GM12891 (cell line): ENCODE measurements at places on chromosomes 2 and 18.

- DNase-seq, result no peak
Measured at GRCh38 chr2:96524482-96525210, 11.9 kb upstream of the ARID5A start.

GRCh38 chr2:184308706-184309105 lies 289.6 kb upstream of the ZNF804A start:
- no peak for DNase-seq

DNA sequence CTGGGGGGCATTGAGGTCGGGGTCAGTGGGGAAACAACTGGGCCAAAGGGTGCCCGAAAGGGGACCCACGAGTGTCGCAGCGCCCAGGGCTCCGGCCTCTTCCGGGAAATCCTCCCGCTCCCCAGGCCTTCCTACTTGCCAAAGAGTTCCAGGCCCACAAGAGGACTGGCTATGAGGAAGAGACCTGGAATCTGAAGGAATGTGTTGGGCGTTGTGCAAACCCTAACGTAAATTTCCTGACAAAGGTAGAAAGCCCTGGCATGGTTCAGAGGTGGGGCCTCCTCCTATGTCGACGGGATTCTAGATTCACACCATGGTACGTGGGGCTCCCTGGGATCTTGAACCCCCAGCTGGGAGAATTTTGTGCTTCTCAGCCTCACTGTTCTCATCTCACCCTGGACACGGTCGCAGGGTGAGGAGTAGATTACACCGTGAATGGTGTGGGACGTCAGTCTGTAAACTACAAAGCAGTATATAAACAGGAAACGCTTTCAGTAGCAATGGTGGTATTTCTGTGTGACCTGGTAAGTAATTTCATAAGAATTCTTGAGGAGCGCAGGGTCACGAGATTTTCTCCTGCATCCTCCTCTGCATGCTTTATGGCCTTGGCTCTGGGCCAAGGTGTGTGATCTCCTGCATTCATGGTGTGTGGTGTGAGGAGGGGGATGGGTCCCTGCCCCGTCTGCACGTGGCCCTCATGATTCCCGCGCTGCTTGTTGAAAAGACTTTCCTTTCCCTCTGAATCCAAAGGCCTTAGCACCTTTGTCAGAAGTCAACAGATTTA lies 868 bp downstream of the HSBP1L1 start:
- DNase-seq, result no peak

DNA sequence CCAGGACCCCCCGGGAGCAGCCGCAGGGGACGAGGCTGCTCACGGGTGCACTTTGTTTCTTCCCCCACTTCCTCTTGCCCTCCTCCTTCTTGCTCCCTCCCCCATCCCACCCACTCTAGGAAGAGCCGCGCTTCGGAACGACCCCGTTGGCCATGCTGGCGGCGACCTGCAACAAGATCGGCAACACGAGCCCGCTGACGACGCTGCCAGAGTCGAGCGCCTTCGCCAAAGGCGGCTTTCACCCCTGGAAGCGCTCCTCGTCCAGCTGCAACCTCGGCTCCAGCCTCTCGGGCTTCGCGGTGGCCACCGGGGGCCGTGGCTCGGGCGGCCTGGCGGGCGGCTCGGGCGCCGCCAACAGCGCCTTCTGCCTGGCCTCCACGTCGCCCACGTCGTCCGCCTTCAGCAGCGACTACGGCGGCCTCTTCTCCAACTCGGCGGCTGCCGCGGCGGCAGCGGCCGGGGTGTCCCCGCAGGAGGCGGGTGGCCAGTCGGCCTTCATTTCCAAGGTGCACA lies 1.3 kb downstream of the SP9 start:
- no peak for DNase-seq

DNA sequence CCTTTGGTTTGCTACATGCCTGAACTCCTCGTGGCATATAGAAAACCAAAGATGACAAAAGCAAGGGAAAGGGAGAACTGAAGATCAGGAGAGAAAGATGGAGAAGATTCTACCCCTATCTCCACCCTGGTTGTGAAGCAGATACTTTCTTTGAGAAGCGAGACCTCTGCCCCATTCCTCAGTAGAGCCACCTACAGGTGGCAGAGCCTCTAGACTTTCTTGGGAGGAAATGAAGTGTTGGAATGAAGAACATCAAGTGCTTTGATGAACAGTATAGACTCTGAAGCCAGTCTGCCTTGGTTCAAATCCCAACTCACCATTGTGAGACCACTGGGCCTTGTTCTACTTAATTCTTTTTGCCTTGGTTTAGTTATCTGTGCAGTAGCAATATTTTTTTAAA lies 348.8 kb upstream of the ETAA1 start:
- no peak for DNase-seq

GRCh38 chr18:78477840-78478239 lies 501.8 kb upstream of the SALL3 start:
- no peak for DNase-seq

- DNase-seq, result no peak
Measured at GRCh38 chr2:191465766-191466420, 212.0 kb upstream of the NABP1 start.

GRCh38 chr2:84919885-84920580 lies 14.6 kb downstream of the TMSB10 start:
- no peak for DNase-seq

DNA sequence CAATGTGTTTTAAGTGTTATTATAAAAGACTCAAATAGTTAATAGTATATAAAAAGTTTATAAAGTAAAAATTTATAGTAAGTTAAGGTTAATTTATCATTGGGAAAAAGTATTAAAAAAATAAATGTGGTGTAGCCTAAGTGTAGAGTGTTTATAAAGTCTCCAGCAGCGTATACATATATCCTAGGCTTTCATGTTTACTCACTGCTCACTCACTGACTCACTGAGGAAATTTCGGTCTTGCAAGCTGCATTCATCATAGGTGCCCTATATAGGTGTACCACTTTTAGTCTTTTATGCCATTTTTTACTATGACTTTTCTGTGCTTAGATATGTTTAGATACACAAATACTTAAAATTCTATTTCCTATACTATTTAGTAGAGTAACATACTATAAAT lies 866.0 kb downstream of the CBLN2 start:
- no peak for DNase-seq

DNA sequence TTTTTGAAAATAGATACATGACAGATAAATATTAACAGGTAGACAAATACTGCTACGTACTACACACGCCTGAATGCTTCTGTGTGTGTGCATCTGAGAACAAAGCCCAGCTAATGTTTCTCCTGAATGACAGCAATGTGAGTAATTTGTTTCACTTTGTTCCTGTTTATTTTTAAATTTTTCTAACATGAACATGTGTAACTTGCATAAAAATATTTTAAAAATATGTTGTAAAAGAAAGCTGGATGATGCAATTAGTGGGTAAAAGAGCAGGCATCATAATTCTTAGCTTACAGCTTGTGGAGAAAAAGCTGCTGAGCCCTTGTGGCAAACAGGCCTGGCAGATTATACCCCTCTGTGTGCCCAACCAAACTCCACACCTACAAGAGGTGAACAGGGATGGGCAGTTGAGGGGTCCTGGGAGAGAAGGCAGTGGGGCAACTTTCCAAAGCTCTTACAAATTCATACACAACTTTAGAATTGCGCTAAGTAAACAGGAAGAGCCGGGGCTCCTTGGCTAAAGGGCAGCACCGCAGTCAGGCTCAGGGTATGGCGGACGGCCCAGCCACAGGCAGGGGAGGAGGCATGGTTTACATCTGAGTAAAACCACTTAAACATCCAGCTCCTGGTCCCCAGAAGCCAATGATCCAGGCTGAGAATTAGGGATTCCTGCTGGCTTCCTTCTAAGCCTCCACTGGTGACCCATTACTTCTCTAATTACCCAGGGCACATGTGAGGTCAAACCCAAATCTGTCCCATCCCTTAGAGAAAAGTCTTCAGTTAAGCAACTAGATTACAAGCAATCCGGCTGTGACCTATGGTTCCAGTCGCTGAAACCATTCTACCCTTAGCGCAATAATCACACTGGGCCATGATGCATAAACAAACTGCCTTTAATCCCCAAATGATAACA lies 14.0 kb downstream of the PXDN start:
- no peak for DNase-seq

- DNase-seq, result no peak
Measured at GRCh38 chr2:97919858-97920257, 75.9 kb downstream of the TMEM131 start.

- no peak for DNase-seq
Measured at GRCh38 chr2:176636401-176636800, 367.2 kb downstream of the MTX2 start.

DNA sequence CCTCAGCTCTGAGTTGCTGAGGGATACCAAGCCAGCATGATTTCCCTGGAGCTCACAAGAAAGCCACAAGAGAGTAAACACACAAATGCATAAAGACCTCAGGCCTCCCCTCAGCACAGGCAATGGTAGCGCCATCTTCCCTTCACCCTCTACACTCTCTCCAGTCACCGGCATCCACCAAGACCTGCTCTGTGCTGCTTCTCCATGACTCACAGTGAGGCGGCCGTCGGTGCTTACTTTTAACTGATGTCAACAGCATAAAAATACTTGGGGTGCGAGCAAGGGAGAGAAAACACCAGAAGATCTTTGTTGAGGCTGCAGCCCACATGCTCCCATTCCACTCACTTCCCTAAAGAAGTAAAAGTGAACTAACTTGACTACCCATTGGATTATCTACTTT lies 46.7 kb downstream of the L3MBTL4 start:
- DNase-seq, result no peak
